PC-9 (cell line): ENCODE measurements at places on chromosomes 2 and 18. TPM values are rescaled to one million over a fixed set of nuclear protein-coding genes. Genes with fewer than 3 reads are reported as not detected.

- no peak for DNase-seq
- H3K4me1 ChIP-seq, result no peaks in the 10 kb centered on the region
- no peak overlapping the region for H3K4me3 ChIP-seq
- H3K27me3 ChIP-seq, result no peaks in the 10 kb centered on the region
- no peaks in the 10 kb centered on the region for H3K36me3 ChIP-seq
Measured at GRCh38 chr2:196745711-196746110, 53.8 kb downstream of the GTF3C3 start.

GRCh38 chr2:50672282-50672681 lies 359.6 kb downstream of the NRXN1 start:
- no peak overlapping the region for H3K27ac ChIP-seq
- no peaks in the 10 kb centered on the region for H3K36me3 ChIP-seq
- no peak overlapping the region for H3K4me3 ChIP-seq
- H3K27me3 ChIP-seq, result no peaks in the 10 kb centered on the region
- no peaks in the 10 kb centered on the region for H3K4me1 ChIP-seq

DNA sequence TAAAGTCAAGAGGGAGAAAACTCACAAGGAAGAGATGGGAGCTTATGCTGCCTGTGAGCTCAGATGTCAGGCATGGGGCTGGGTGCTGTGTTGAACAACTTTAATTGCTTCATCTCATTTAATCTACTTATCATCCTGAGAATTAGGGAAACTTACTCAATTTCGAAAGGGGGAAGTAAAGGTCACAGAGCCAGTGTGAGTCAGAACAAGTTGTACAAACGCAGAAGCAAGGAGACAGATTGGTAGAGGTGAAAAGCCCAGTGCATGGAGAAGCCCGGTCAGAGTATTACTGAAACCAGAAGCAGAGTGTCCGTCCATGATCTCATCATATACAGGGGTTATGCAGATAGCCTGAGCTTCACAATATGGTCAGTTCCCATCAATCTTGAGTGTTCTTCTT lies 281.1 kb upstream of the POU3F3 start:
- no peak for DNase-seq
- H3K27me3 ChIP-seq, result no peaks in the 10 kb centered on the region; the same call in 1 of the 2 replicates
- no peaks in the 10 kb centered on the region for H3K4me1 ChIP-seq
- H3K4me3 ChIP-seq, result no peak overlapping the region
- H3K27ac ChIP-seq, result no peak overlapping the region

DNA sequence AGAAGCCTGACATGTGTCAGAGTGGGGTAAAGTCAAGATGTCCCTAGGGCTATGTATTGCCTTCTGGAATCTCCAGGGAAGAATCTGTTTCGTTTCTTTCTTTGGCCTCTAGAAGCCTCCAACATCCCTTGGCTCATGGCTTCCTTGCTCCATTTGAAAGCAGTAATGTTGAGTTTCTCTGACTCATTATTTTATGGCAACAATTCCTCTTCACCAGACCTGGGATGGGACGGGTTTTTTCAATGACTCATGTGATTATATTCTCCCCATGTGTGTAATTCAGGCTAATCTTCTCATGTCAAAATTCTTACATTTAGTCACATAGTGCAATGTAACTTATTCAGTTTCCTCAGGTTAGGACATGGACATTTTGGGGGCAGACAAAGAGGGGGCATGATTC lies 1038.6 kb downstream of the CBLN2 start:
- no peaks in the 10 kb centered on the region for H3K27me3 ChIP-seq
- H3K27ac ChIP-seq, result no peak overlapping the region

DNA sequence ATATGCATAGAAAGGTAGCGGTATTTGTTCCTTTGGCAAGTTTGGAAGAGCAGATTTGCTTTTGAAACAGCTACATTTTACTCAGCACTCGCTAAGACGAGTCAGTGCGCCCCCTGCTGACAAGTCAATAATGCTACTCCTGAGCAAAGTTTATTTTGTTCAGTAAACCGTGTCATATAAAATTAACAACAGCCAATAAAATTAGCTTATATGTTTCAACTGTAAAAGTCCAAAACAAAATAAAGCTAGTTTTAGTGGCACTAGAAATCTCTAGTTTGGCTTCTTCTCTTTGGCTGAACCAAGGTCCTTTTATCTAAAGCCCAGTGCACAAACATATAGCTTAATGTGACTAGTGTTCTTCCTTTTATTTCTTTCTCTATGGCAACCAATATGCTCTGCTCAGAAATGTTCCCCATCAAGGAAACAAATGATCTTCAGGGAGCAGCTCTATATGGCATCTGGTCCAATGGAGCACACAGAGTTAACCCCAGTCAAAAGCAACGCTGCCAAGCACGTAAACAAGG lies 4.2 kb upstream of the POU3F3 start:
- H3K36me3 ChIP-seq, result no peaks in the 10 kb centered on the region
- DNase-seq, result no peak
- H3K4me3 ChIP-seq, result no peak overlapping the region
- no peak overlapping the region for H3K27ac ChIP-seq
- H3K27me3 ChIP-seq, result peaks cover 40% of the 10 kb centered on the region
- H3K4me1 ChIP-seq, result no peaks in the 10 kb centered on the region

- H3K27me3 ChIP-seq, result no peaks in the 10 kb centered on the region
- H3K36me3 ChIP-seq, result no peaks in the 10 kb centered on the region
- no peak overlapping the region for H3K27ac ChIP-seq
- H3K4me3 ChIP-seq, result no peak overlapping the region
Measured at GRCh38 chr2:38185012-38185491, 109.1 kb upstream of the CYP1B1 start.

DNA sequence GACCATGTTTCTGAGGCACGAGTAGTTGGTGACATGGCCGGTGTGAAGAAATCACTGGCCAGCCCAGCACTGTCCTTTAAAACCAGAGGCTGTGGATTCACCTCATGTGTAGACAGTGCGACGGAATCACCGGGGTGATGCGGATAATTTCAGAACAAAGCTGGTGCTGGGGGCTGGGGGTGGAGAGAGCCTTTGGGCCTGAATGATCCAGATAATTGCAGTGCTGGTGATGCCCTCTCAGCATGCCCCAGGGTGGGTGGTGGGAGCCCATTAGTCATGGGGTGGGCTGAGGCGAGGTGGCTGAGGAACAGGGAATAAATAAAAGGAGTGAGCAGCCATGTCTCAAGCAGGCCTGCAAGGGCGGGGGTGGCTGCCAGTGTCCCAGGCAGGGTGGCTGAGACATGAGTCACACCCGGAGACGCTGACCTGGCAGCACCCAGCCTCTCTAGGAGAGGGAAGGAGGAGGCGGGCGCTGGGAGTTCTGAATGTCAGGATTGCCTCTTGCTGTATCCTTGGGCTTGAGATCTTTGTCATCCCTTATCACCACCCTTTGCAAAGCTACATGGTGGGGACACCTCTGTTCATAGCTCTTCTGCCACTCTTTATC lies 151.1 kb upstream of the MSH6 start:
- peaks cover 26% of the 10 kb centered on the region for H3K4me1 ChIP-seq
- no peaks in the 10 kb centered on the region for H3K27me3 ChIP-seq
- no peaks in the 10 kb centered on the region for H3K36me3 ChIP-seq
- H3K4me3 ChIP-seq, result no peak overlapping the region
- H3K27ac ChIP-seq, result peak overlapping the region; percentile 56

DNA sequence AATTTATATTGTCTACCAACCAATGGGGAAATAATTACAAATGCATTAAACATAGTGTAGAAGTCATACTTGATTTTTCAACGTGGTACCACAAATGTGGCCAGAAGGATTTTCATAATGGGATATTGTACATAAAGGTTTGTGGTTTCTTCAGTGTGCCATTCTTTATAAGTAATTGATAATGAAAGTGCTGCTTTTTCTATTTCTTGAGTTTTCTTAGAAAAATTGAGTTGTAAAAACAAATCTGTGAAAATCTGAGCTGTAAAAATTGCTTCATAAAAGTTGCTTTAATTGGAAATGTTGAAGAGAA lies 103.6 kb downstream of the KYNU start:
- H3K36me3 ChIP-seq, result no peaks in the 10 kb centered on the region; the same call in 1 of the 2 replicates
- no peak overlapping the region for H3K4me3 ChIP-seq
- no peak for DNase-seq
- H3K27me3 ChIP-seq, result no peaks in the 10 kb centered on the region
- H3K27ac ChIP-seq, result no peak overlapping the region

DNA sequence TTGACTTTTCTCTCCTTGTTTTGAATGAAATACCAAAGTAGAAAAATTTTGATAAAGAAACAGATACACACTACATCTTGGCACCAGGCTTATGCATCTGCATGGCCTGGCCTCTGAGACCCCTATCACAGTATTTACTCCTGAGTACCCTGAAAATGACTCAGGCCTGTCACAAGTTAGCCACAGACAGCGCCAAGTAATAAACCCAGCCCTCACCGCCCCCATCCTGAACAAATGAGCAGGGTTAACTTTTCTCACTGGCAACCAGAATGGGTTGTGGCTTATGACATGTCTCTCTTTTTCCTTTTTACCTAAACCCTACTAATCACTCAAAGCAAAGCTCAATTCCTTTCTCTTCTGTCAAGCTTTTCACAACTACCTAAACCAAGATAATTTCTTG lies 35.3 kb downstream of the SPRED2 start:
- H3K36me3 ChIP-seq, result no peaks in the 10 kb centered on the region
- H3K27ac ChIP-seq, result peak overlapping the region; percentile 59
- H3K4me1 ChIP-seq, result peaks cover 42% of the 10 kb centered on the region
- peak overlapping the region; percentile 7; the same call in 1 of the 2 replicates for H3K4me3 ChIP-seq
- no peak for DNase-seq

KIF1A gene
- total RNA-seq, result not detected in 2 replicates

VWA3B gene
- not detected in 2 replicates for total RNA-seq

CARF gene
- 5.9 and 6.5 TPM in 2 replicates for total RNA-seq

DUSP11 gene
- 18.8 and 24.1 TPM in 2 replicates for total RNA-seq
